Lower leg skin (tissue), 4 donors: ENCODE measurements at places on chromosomes 1 and 21.
A peak's percentile ranks its signal among the peaks of the same experiment; 100 is the strongest.

DNA sequence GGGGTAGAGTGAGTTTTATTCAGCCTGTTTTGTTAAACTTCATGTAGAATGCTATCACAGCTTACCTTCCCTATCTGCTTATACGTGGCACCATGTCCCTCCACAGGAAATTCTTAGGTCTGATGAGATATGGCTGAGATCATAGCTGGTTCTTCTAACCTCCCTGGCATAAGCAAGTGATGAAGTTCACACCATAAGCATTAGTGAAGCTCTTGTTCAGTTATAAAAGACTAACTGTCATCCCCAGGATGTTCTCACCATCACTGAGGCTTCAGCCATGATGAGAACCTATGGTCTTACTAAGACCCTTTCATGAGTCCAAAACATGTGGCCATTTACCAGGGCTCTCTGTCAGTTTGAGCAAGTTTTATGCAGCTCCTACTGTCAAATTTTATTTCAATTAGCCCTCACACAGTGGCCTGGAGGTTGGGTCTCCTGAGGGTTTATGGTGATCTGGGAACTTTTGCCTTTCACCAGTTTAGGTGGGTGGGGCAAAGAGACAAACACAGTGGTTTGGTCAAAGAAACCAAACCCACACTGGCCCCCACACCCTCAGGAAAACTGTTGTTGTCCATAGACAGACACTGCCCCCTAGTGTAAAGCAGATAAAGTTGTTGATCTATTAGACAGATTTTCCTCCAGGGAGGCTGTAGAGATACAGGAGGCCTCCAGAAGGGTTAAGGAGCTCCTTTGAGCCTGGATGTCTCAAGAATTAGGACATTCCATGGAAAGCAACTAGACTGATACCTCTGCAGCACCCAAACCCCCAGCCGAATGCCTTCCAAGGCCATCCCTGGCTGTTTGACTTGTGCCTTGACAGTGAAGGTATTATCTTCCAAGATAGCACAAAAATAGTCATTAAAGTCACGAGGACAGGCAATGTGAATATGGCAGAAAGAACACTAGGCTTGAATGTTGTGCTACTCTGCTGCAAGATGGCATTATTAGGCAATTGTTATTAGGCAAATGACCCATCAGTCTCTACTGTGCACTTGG is 5.0 kb downstream of the SLC22A15 start:
- DNase-seq: no peak

DNA sequence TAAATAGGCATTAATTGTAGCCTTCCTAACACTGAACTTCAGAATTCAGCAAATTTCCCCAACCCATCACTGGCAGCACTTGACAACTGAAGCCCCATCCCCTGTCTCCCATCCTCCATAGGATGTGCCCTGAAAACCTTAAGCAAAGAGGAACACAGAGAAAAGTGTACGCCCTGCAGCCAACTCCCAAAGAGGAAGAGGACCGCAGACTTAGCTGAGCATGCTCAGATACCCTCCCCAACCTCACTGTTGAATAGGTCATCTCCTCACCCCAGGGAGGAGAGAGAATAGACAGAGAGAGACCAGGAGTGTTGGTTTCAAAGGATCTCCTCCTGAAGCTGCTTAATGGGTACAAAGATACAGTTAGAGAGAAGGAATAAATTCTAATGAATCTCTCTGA is 50.5 kb downstream of the CD2 start:
- no peak for DNase-seq

GRCh38 chr1:155698382-155699038 is 9.6 kb downstream of the DAP3 start:
- DNase-seq: no peak

GRCh38 chr1:74430342-74430934 is 82.0 kb downstream of the LRRC53 start:
- no peak for DNase-seq

DNA sequence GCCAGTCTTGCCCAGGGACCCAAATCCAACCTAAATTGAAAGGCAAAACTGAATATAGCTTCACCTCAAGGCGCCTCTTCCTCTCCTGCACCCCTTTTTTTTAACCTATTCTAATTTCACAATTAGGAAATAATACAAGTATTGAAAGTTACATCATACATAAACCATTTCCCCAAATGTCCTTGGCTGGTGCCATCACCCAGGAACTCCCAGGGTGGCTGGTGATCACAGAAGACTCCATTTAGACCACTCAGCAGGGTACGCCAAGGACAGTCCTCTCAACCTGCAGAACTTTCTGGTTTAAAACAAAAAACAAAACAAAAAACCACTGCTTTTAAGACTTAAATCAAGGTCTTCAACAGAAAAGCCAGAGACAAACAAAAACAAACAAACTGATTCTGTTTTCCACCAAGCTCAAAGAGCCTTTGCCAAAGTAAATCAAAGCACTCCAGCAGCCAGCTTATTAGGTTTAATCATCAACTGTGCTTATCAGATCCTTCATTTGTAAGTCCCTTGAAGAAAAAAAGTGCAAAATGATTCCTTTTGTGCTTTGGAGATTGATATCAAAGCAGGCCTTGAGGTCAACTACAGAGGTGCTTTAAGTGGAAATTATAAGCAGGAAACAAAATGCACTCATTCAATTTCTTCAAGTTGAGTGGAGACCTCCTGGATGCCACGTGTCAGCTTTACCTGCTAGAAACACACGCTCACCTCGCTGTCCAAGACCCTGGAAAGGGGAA is 113.0 kb downstream of the ETS2 start:
- DNase-seq: no peak

DNA sequence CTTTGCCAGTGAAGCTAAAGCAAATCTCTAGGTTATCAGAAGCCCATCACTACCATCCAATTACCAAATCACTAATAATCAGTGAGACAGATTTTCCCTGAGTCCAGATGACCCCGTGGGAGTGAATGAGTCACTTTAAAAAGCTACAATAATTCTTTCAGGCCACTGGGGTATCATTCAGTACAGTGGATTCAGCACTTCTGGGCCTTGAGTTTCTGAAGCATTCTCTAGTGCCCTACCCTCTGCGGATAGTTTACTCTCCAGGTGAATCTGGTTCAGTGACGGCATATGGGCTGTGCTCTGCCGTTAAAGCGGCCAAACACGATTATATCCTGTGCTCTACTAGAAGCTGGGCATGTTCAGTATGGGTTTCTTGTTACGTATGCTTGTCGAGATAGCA is 26.1 kb downstream of the NR5A2 start:
- DNase-seq: no peak

DNA sequence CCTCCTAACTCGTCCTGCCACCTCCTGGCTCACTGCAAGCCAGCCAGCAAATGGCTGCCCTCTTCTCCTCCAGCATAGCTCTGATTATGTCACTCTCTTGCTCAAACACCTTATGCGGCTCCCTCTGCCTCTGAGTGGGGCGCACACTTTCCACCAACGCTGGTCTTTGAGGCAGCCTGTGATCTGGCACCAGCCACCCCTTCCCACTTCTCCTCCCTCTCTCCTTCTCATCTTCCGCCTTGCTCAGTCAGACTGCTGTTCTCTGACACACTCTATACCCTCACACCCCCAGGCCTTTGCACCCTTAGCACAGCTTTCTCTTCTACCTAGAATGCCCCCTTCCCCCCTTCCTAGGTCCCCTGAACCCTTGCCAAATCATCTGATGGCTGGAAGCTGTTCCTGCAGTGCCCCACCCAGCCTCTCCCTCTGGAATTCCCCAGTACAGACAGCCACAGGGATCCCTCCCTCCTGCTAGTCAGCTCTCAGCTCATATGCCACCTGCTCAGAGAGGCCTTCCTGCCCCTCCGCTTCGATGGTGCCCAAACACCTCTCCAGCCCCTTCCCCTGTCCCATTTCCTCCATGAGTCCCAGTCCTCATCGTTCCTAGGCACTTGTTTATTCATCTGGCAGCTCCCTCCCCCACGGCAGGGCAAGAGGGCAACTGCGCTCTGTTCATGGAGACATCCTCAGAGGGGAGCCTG is 21.7 kb upstream of the PEF1 start:
- no peak for DNase-seq

DNA sequence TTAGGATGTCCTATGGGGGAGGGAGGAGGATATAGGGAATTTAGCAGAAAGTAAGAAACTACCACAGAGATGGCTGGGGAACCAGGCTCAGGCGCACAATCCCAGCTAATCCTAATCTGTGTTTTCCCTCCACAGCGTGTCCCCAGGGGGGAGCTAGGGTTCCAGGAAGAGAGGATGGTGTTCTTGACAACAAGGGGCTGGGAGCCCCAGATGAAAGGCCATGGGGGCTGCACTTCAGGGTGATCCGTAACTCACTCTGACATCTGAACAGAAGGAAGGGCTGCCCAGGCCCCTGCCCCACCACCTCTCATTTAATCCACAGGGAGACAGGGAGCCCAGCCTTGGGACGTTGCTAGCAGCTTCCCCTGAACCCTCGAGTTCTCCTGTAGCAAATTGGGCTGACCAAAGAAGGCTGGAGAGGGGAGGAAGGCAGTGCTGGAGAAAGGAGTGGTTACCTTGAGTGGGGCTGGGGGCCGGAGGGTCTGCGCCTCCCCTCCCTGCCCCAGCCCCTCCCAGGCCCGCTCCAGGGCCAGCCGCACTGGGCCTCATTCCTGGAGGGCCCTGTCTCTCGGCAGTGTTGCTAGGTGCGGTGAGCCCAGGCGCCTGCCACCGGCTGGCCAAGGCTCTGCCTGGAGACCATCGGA is 131.7 kb downstream of the TMEM53 start:
- DNase-seq: no peak

GRCh38 chr1:98292994-98293393 is 368.5 kb upstream of the SNX7 start:
- no peak for DNase-seq

GRCh38 chr1:2212274-2212531 is 15.9 kb upstream of the SKI start:
- no peak for DNase-seq

- no peak for DNase-seq
Measured at GRCh38 chr1:208455821-208456220, 211.6 kb upstream of the PLXNA2 start.

DNA sequence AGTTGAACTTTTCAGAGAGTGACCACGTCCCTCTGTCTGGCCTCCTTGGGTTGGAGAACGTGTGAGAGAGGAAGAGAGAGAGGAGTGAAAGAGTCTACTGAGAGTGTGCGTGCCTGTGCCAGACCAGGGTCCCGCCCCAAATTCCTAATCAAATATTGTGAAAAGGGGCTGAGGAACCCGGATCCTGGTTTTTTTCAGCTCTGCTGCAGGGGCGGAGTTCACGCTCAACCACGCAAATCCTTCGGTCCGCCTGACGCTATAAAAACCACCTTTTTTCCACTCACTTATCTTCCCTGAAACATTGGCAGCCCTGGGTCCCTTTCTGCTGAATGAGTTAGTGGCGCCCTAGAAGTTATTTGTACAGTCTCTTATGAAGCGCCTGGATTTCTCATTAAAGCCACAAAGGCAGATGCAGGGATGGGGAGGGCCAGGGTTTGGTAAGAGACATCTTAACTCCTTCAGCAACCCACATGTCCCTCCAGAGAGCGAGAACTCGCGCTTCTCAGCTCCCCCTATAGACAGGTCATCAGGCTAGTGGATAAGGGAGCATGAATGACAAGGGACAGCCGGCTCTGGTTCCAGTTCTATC is at the start of gene FMOD:
Gene FMOD (minus strand): TSS at position 86 of the 589 bp plus-strand sequence. CDS start 2,852 bp downstream, outside the sequence.
- DNase-seq: peak; percentile 51

DNA sequence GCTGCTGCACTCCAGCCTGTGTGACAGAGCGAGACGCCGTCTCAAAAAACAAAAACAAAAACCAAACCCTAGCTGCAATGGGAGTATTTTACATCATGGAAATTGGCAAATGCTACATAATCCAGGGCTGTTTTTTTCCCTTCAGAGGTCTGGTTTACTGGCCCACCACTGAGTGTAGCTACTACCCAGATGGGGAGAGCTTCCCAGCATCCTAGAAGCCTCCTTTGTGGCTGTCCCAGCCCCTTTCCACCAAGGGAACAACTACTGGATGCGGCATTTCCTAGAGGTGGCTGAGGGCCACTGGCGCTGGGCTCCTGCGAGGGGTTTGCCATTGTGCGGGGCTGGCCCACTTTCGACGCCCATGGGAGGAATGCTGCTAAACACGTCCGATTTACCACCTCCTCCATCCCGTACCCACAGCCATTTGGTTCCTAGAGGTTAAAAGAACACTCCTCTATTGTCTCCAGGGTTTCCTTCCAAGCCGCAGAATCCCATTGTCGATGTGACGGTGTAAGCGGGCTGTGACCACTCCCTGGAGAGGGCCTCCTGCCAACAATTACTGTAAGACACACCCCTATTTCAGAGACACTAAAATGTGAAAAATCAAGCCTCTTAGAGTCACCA is 55.4 kb downstream of the RUNX3 start:
- DNase-seq: no peak

- no peak for DNase-seq
Measured at GRCh38 chr1:17755120-17755519, at the start of gene ACTL8. TSS of gene ACTL8 (plus strand) at chr1:17755333. CDS start at chr1:17823009, 67,676 bp downstream.

GRCh38 chr1:218211241-218211640 is 73.9 kb upstream of the RRP15 start:
- DNase-seq: no peak

- no peak for DNase-seq
Measured at GRCh38 chr1:201153474-201154388, 543 bp downstream of the TMEM9 start.

DNA sequence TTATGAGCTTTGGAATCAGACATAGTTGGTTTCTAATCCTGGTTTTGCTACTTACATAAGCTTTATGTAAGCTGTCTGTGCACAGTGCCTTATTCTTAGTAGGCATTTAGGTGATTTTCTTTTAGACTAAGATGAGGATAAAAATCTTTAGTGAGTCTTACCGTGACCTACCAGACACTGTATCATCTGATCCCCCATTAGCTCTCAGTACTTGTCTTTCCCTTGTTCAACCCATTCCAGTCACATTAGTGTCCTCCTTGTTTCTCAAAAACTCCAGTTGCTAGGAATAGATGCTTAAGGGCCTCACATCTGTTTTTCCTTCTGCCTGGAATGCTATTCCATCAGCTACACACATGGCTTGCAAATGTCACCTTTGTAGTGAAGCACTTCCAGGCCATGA is 18.8 kb downstream of the PPP1R12B start:
- DNase-seq: no peak

DNA sequence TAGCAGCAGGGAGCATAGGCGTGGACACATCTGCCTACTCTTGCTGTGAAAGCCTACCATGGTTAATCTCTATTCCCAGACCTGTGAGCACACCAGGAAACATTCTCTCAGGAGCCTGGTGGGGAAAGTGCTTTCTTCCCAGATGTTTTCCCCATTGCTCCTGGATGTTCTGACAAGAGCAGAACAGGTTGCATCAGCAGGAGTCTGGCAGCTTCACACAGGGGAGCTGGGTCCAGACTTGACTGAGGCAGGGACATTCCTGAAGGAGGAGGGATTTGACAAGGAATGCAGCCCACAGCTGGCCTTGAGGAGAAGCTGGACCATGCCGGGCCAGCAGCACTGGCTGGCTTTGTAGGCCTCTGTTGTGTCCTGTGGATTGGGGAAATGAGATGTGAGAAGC is 21.0 kb upstream of the ARTN start:
- DNase-seq: no peak
